ENCODE measurements at places on chromosomes 1 and 21.

- DNase-seq = no peak
Measured at GRCh38 chr1:233598891-233599541, 14.9 kb upstream of the KCNK1 start.

DNA sequence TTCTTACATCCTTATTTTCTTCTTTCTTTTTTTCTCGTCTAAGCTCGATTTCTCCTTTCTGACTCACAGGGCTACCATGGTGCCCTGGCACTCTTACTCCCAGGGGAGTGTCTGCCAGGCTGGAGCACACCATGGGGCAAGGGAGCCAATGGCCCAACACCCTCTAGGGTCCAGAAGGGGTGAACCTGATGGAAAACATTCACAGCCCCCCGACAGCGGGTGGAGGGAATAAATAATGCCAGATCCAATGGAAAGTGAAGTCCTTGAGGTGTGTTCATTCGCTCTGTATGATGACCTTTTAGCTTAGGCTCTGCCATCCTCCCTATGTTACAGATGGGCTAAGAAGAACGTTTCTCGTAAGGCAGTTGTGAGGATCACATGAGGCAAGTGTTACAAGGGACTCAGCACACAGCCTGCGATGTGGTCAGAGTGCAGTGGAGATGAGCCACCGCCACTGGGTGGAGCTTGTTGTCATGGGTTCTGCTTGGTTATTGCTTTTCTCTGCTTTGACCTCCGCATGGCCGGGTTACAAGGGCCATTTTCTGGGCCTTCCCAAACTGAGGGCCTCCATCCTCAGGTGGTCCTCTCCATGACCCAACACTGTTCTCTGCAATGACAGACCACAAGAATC lies 3.5 kb upstream of the FCMR start:
- peak; percentile 96 for DNase-seq

GRCh38 chr1:171860696-171861095 lies 19.4 kb downstream of the DNM3 start:
- DNase-seq = no peak

DNA sequence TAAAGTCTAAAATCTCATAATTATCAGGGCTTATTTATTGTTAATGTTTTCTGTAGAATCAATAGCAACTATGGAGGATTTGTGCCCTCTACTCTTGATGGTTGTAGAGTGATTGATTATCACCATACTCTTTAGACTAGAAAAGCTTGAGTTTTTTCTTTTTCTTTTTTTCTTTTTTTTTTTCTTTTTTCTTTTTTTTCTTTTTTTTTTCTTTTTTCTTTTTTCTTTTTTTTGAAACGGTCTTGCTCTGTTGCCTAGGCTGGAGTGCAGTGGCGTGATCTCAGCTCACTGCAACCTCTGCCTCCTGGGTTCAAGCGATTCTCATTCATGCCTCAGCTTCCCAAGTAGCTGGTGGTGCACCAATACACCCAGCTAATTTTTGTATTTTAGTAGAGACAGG lies 29.7 kb downstream of the TOR1AIP1 start:
- DNase-seq = no peak

GRCh38 chr1:90534116-90534515 lies 183.0 kb downstream of the BARHL2 start:
- no peak for DNase-seq

DNA sequence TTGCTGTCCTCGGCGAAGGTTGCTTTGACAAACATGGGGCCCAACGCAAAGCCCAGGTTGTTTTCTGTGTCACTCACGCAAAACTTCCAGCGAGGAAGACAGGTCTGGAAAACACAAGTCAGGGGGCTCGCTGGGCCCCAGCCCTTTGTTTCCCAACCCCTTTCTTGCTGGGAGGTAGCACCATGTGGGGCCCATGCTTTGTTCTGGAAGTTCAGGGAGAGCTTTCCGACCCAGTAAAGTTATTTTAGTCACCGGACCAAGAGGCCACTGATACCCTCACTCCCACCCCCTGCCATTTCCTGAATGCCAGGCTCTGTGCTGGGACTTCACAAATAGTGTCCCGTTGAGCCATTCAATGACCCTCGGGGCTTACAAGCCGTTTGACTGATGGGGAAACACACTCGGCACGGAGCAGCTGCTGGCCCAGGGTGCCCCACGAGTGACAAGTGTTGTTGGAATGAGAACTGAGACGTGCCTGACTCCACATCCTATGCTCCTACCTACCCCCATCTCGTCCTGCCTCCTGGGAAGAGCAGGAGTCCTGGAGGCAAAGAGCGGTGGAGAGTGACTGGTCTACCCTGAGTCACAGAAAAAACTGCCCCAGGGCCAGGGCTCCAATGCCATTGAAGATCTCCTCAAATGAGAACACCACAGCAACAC lies 52.0 kb downstream of the ECE1 start:
- DNase-seq = no peak

- peak; percentile 10 for DNase-seq
Measured at GRCh38 chr1:101820071-101820470, 176.7 kb downstream of the OLFM3 start.

GRCh38 chr1:205382561-205382960 lies 25.8 kb upstream of the KLHDC8A start:
- no peak for DNase-seq

DNA sequence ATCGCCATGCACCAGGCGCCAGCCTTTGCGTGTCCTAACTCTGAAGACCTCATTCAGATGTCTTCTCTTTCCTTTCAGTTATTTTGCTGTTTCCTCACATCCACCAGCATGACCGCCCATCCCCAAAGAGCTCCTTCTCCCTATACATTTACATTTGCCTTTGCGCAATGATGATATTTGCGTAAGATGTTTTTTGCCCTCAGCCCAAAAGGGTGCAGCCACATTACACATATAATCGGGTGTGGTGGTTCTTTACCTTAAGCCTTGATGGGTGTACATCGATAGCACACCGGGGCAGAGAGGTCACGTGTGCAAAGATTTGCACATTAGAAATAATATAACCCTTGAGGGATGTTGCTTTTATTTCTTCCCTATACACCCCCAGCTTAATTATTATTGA lies 192.8 kb downstream of the HUNK start:
- DNase-seq = no peak

GRCh38 chr1:228979774-228980173 lies 244.5 kb downstream of the RHOU start:
- no peak for DNase-seq

DNA sequence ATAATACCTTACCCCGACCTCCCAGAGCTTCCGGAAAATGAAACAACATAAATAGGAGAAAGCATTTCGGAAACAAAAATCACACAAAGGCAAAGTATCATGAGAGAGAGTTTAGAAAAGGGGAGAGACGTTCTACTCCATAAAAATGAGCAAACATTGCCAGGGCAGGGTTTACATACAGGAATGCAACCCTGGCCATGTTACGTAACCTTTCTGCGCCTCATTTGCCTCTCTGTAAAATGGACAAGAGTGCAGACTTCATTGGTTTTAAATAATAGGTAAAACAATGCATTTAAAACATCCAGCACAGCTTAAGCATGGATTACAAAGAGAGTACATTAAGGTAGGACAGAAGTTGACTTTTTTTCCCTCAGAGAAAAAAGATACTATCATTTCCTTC lies 45.6 kb downstream of the PHC2 start:
- DNase-seq = no peak

DNA sequence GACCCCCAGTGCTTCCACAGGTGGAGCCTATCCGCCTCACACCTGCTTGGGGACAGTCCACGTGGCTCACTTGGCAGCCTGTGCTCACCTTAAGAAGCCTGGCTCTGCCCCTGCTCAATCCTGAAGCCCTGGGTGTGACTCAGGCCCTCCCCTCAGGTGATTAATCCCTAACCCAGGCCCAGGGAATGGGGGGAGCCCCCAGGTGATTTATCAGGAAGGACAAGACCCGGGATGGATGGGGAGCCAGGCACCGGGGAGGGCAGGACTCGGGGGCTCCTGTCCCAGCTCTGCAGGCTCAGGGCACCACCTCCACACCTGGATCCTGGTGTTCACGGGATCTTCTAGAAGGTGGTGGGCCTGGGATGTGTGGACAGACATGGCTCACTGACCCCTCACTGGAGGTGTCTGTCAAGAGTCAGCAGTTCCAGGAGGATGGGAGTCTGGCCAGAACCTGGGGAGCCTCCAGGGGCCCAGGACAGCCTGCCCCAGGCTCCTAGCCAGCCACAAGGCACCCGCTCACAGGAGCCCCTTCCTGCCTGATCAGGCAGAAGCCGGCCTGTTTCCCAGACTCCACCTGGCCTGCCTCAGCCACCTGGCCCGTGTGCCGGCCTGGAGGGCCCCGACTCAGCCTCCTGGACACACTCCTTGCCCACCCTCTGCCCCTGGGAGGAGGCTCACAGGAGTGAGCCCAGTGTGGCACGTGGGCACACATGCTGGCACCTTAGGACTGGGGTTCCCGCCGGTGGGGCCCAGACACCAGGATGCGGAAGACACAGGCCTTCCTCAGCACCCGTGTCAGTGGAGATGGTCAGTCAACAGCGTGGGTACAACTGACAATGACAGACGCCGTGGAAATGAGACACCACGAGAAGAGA lies 38.6 kb upstream of the COL6A1 start:
- DNase-seq = no peak

DNA sequence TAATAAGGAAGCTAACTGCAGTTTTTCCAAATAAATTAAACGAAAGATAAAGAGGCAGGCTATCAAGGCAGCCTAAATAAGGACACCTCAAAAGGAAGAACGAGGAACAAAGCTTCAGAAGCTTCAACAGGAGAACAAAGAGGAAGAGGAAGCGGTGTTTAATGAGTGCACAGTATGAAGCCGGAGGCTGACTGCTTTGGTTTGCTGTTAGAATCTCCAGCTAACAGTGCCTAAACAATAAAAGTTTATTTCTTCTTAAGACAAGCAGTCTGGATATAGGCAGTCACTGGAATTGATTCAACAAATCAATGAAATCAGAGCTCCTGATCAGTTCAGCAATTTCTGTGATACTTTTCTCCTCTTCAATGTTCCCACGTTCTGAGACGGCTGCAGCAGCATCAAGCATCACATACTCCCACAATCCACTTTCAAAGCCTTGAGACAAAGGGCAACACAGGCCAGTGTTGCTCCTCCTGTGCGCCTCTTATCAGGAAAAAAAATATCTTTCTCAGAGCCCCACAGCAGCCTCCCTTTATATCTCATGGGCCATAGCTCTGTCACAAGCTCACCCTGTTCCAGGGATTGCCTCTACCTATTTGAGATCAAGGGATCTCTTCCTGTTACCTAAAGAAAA lies 365.6 kb upstream of the ST6GALNAC5 start:
- DNase-seq = peak; percentile 2

GRCh38 chr1:152747831-152748230 lies 10.0 kb upstream of the KPRP start:
- no peak for DNase-seq

DNA sequence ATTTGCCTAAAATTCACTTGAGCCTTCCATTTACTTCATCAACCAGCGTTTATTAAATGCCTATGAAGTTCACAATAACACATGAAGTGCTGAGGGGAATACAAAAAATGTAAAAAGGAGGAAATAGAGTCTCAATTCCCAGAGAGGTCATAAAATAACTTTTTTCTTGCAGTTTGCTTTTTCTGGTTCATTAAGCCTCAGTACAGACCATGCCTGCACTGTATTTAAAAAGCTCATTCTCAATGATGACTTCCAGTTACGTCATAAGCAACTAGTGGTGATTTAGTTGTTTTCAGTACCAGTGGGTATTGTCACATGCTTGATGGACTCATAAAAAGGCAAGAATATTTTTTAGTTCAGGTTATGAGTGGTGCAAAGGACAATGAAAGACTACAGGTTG lies 160.1 kb upstream of the UBE2U start:
- no peak for DNase-seq

GRCh38 chr1:199931666-199932377 lies 95.7 kb upstream of the NR5A2 start:
- peak; percentile 33 for DNase-seq

DNA sequence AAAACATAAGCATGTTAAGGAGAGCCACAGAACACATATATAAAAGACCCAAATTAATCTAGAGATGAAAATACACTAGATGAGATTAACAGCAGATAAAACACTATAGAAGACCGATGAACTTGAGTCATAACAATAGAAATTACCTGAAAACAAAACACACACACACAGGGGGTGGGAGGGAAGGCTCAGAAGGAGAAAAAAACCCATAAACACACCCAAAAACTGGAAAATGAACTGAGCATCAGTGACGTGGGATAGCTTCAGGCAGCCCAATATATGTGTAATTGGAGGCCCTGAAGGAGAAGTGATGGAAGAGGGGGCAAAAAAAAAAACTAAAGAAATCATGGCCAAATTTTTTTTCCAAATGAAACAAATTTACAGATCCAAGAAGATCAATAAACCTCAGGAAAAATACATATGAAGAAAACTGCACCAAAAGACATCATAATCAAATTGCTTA lies 11.4 kb downstream of the ALDH9A1 start:
- DNase-seq = no peak

DNA sequence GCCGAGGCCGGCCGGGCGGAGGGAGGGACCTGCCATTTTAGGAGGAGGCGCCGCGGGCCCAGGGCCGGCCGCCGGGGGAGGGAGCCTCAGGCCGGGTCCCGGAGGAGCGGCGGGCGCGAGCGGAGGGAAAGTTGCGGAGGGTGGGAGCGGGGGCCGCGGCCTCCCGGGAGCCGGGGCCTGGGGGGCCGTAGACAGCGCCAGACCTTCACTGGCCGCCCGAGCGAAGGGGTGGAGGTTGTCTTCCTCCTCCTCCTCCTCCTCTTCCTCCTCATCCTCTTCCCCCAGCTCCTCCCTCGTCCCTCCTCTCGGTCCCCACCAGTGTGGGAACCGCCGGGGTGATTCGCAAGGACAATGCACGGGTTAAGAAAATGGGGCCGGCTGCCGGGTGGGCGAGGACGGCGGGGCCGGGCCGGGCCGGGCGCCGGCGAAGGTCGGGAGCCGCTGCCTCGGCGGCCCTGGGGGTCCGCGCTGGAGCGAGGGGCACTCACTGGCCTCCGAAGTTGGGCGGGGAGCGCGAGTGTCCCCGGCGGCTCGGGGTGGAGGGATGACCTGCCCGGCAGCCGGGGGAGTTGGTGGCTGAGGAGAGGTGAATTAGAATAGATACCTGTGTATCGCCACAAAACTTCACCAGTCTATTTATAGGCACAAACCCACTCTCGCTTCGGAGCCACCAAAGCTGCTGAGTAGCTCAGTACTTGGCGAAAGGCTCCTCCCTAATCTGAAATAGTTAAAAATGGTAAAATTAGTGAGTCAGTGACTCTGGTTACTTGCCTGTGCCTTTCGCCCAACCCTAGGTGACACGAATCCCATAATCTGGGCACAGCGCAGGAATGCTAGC lies 1.3 kb downstream of the DYRK1A start:
- DNase-seq = peak; percentile 47

DNA sequence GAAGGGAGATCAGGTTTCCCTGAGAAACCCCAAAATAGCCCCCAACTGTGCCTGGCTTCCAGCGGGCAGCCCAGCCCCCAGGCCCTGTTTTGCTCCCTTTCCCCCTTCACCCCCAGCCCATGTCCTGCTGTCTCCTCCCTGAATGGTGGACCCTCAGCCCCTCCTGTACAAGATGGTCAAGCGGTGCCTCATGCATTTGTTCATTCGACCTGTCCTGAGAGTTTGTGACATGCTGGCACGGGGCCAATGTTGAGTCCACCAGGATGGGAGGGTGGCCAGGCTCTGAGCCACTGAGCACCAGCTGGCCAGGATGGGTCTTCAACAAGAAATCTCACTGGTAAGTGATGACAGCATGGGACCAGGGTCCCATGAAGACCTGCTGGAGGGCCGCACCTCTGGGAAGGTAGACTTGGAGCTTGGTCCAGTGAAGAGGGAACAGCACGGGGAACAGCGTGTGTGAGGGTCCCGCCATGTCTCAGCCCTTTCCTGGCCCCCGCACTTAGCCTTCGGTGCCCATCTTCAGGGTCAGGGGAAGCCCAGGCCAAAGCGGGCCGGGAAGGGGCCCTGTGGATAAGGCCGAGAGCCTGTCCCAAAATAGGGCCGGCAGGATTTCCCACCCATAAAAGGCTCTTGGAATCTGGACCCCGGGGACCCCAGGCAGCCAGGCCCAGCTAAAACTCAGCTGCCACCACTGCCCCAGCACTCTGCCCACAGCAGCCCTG lies at the start of gene CALML6:
Gene CALML6 (plus strand): TSS at position 290 of the 722 bp plus-strand sequence. CDS start 21 bp downstream, at position 311.
- DNase-seq = no peak

Measured in suppressor macrophage (primary cell).